ENCODE measurements at places on chromosomes 7 and 10. TPM values are rescaled to one million over a fixed set of nuclear protein-coding genes. Genes with fewer than 3 reads are reported as not detected.

The ZC3HAV1 gene
- total RNA-seq: 8.0 TPM

The PIP gene
- total RNA-seq: not detected

The PFKP gene
- 181 TPM for total RNA-seq

The HTR5A gene
- total RNA-seq: not detected
